ENCODE measurements at places on chromosomes 5 and 9. TPM values are rescaled to one million over a fixed set of nuclear protein-coding genes. Genes with fewer than 3 reads are reported as not detected.
A peak's percentile ranks its signal among the peaks of the same experiment; 100 is the strongest.

- DNase-seq, result peak; percentile 64
Measured at GRCh38 chr9:85425153-85425611, 316.6 kb downstream of the AGTPBP1 start.

GRCh38 chr5:7396713-7397454 lies 946 bp downstream of the ADCY2 start:
- no peak for DNase-seq

GRCh38 chr5:78819166-78819565 lies 165.9 kb downstream of the ARSB start:
- no peak for DNase-seq

The SLC27A6 gene
- polyA plus RNA-seq, result 1.1 TPM

The SELENOP gene
- 5.6 TPM for polyA plus RNA-seq

The SLC36A3 gene
- polyA plus RNA-seq, result not detected

The PCDHB9 gene
- polyA plus RNA-seq, result not detected

DNA sequence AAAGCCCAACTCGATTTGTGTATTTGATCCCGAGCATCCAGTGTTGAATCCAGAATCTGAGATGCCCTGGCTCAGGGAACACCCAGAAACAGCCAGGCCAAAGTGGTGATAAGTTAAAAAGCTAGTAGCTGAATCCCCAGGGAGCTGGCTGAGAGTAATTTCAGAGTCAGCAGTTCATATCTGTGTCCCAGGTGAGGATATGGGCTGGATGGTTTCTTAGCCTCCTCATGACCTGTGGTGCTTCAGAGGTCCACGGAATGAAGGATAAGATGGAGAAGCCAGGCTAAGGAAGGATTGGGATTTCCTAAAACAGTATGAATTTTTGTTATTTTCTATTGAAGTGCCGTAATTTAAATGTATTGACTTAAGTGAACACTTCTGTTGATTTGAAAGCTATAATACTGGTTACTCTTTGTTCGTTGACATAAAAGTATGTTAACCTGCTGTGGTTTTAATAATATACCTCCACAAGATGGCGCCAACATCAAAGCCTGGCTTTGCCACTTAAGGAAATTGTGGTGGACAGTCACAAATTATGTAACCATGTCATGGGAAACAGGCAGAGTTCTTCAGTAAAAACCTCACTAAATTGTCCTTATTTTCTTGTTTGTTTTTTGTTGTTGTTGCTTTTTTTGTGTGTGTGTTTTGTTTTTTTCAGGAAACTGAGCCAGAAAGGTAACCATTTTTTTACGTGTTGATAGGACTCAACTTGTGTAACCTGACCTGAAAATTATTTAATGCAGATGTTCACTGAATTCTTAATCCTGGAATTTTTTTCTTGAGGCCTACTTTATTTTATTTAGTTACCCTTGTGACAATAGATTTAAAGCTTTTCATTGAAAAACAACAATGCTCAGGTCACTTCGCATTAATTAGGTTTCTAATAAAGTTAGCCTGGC lies 11.4 kb downstream of the MTAP start:
- DNase-seq, result no peak

DNA sequence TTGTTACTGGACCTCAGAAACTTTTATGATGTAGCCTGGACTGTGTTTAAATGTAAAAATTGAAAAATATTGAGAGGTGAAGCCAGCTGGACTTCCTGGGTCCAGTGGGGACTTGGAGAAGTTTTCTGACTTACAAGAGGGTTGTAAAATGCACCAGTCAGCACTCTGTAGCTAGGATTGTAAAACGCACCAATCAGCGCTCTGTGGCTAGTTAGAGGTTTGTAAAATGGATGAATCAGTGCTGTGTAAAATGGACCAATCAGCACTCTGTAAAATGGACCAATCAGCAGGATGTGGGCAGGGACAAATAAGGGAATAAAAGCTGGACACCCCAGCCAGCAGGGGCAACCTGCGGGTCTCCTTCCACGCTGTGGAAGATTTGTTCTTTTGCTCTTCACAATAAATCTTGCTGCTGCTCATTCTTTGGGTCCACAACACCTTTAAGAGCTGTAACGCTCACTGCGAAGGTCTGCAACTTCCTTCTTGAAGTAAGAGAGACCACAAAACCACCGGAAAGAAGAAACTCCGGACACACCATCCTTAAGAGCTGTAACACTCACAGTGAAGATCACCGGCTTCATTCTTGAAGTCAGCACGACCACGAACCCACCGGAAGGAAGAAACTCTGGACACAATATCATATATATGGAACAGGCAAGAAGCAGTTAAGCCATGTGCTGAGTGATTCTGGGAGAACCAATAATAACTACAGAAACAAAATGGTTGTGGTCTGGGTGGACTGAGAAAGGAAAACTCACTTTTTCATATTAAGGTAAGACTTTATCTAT lies 201.3 kb downstream of the GABRG2 start:
- no peak for DNase-seq

DNA sequence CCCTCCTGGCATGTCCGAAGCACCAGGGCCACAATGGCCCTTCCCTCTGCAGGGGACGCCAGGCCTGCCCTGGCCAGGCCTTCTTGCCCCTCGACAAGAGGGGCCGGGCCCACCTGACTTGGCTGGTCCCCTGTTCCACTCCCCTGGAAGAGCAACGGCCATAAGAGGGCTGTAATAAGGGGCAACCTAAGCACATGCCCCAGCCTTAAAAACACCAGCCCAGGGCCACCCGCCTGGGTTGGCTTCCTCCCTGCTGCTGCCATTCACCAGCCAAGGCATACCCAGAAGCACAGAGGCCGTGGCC lies 8.5 kb downstream of the GFPT2 start:
- no peak for DNase-seq

The PCDHGC5 gene
- not detected for polyA plus RNA-seq

The CNTFR gene
- polyA plus RNA-seq, result not detected

GRCh38 chr5:43592363-43592762 lies 10.6 kb upstream of the NNT start:
- no peak for DNase-seq

DNA sequence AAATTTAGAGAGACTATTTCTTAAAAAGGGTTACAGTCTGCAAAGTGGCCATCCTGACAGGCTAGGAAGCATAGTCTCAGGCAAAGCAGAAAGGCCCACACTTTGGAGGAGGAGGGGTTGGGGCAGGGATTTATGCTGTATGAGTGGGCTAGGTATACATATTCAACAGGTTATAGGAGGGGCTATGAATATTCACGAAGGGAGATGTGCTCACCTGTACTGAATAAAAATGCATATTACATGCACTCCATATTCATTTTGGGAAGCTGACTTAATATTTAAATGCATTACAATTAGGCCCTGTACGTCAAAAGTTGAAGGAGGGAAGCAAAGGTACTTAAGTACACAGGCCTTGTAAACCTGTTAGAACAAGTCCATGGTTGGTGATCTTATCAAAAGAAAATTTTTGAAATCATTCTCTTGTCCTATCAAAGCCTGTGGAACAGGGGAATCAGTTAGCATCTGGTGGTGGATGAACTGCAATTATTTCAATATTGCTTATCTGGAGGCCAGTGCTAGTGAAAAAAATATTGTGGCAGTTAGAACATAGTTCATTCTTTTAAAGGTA lies 1.6 kb downstream of the CENPP start:
- no peak for DNase-seq

DNA sequence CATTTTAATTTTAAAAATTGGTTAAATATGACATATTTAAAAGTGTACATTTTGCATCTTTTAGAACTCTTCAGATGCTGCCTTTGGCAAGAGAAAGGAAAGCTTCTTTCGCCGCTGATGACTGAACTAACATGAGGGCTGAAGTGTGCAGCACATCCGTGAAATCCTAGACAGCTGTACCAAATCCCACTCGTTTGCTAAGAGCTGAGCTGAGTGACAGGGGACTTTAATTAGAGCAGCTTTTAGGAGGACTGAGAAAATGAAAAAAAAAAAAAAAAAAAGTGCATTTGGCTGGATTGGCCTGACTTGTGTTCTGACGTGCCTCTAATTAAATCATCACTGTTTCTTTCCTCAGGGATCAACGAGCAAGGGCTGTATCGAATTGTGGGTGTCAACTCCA lies 271.3 kb downstream of the ARHGAP26 start:
- no peak for DNase-seq

The ELL2 gene
- 14.6 TPM for polyA plus RNA-seq
